ENCODE measurements at places on chromosomes 4 and X.

DNA sequence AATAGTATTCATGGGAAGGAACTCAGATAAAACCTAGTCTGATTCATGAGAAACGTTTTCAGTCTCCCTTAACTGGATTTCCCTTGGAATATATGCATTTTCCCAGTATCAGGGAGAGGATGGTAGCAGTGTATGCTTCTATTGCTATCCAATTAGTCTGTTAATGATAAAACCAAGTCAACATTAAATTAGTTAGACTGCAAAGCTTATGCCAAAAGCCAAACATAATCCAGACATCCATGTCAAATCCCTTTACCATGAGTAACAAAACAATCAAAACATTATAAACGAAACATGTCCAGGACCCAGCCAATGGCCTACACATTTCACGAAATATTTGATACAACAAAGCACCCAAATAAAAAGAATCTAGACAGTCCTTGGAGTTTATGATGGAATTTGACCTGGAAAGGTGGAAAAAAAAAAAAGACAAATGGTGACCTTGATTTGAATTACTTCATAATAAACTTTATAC is 34.5 kb upstream of the VEGFD start:
- no peak for DNase-seq

GRCh38 chrX:29590921-29591320 is 624.4 kb upstream of the MAGEB2 start:
- DNase-seq = no peak

DNA sequence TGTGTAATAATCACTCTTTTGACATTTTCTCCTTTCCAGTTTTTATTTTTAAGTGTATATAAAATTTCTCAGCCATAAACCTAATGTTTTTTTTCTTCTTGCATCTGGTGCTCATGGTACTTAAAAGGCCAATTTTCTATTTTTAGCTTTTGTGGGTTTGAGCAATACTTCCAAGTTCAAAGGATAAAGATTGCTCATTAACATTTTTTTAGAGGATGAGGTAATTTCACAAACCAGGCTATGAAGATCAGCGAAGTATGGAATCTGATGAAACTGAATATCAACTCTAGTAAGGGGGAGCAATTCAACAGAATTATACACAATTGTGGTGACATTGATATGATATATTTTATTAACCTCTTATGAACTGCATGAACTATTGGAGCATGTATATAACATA is 25.8 kb upstream of the KLHL34 start:
- DNase-seq = peak; percentile 66

DNA sequence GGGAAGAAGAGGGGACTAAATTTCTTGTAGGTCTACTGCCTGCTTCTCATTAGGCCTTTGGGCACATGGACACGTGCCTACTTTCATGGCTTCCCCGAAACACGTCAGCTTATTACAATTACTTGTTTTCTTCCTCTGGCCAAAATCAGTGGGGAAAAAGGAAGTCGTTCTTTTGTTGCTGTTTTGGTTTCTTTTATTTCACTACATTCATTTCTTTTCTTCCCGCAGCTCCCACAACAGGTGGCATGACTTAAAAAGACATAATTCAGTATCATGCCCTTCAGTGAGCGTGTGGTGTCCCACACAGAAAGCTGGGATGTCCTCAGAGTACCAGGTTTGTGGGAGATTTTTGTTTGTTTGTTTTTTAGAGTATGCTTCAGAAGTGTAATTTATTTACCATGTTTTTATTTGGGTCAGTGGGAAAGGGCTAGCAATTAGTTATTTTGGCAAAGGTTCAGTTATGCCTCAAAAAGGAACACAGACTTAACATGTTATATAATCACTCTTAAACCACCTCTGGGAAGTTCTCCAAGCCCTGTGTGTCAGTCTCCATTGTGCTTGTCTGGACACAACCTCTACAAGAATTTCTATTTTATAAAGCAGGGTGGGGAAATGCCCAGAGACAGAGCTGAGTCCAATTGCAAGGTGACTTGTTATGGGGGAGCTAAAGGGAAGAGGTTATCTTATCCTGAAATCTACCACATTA is 44.2 kb upstream of the SPRY1 start:
- DNase-seq = peak; percentile 24

GRCh38 chr4:27161191-27161590 is 300.6 kb downstream of the STIM2 start:
- DNase-seq = no peak

GRCh38 chrX:142616636-142617035 is 409.1 kb upstream of the SPANXN4 start:
- DNase-seq = no peak

GRCh38 chr4:183797011-183797444 is 108.1 kb upstream of the STOX2 start:
- DNase-seq = no peak

- DNase-seq = no peak
Measured at GRCh38 chrX:143669395-143669794, 33.5 kb upstream of the SLITRK4 start.

DNA sequence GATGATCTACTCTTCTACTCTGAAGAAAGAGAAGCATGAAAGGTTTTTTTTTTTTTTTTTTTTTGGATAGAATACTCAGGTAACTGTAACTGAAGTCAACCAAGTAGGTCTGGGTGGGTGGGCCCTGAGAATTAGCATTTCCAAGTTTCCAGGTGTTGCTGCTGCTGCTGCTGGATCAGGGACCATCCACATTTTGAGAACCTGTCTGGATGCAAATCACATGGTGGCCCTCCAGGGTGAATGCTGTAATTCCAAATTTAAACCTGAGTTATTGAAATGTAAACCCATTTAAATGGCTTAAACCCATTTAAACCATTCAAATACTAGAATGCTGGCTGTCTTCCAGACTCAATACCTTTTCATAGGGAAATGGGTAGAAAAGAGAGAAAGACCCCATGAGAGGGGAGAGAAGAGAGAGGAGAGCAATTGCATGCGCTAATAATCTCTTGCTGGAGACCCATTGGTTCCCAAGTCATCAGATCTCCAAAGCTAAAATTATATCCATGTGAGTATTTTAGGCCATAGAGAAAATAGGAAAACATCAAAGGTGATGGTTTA is 17.6 kb downstream of the SUPT20HL1 start:
- DNase-seq = no peak

GRCh38 chr4:139957065-139957464 is 196.9 kb downstream of the MAML3 start:
- no peak for DNase-seq

Measured in BJ (cell line).